GM19239 (cell line): ENCODE measurements at places on chromosomes 13 and 19.

- no peak for DNase-seq
These were observed 87.6 kb downstream of the MYCBP2 start for GRCh38 chr13:77239312-77239711.

GRCh38 chr19:3618144-3618810, 8.3 kb downstream of the CACTIN start:
- DNase-seq: peak; percentile 99

GRCh38 chr19:38718747-38719543, 25.3 kb downstream of the CAPN12 start:
- DNase-seq: no peak

- no peak for DNase-seq
These were observed 188.4 kb downstream of the ITGBL1 start for GRCh38 chr13:101640788-101641400.

GRCh38 chr19:29260477-29261317, 47.7 kb upstream of the UQCRFS1 start:
- DNase-seq: no peak

DNA sequence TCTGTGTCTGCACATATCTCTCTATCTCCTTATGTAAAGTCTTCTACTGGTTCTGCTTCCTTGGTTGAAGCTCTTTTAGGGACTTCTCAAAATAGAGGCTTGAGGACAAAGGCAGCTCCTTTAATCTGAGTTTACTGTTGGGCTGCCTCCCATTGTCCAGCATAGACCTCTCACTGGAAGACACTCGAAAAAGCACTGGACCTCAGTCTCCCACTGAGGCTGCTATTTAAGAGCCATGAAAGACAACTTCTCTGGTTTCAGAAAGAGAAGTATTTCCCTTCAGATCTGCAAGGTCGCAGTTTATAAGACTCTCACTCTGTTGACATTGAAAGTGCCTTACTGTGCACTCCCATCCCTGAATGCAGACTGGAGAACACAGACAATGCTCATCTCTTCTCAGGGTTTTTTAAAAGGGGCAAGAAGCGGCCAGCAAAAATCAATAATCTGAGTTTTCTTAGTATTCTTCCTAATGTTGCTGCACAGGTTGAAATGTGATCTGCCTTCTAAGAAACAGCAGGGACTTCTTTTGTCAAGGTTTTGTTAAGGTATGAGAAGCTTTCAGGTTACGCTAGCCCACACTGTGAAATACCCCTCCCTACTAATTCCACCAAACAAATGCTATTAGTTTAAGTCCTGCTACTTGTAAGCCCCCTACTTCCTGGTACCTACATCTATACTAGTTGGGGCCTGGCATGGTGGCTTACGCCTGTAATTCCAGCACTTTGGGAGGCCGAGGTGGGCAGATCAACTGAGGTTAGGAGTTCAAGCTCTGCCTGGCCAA, 450.0 kb upstream of the SLC10A2 start:
- DNase-seq: no peak

DNA sequence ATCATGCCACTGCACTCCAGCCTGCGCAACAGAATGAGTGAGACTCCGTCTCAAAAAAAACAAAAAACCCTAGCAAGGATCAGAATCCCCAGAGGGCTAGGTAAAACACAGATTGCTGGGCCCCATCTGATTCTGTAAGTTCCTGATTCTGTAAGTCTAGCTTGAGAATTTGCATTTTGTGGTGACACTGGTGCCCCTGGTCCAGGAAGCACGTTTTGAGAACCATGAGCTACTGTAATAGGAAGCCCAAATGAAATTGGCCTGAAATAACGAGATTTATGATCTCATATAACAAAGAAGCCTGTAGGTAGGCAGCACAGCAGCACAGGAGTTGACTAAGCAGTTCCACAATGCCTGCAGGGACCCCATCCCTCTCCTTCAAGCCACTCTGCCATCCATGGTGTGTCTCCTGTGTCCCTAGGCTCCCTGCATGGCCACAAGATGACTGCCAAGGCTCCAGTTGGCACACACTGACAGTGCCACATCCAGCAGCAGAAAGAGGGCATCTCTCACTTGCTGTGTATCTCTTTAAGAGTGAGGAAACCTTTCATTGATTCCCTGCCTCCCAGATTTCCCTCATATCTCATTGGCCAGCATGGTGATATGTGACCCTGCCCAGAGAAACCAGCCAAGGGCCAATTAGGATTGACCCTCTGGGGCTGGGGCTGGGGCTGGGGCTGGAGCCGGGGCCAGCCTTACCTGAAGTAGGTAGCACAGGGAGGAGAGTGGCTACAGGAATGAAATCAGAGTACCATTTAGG, 21.7 kb downstream of the SIPA1L3 start:
- DNase-seq: peak; percentile 50

DNA sequence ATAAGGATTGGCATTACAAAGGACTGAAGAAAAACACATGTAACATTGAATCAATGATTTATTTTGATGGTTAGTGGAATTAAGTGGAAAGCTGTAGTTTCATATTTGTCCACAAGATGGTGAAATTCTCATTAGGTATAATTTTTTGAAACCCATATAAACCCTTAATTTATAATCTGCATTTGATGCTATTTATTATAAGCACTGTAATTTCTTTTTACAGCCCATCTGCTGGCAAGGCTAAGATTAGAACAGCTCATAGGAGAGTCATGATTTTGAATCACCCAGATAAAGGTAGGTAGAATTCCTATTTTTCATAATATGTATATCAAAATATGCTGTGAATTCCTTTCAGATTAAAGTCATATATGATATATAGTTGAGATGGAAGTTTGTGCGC, 62.2 kb downstream of the DNAJC15 start:
- no peak for DNase-seq

DNA sequence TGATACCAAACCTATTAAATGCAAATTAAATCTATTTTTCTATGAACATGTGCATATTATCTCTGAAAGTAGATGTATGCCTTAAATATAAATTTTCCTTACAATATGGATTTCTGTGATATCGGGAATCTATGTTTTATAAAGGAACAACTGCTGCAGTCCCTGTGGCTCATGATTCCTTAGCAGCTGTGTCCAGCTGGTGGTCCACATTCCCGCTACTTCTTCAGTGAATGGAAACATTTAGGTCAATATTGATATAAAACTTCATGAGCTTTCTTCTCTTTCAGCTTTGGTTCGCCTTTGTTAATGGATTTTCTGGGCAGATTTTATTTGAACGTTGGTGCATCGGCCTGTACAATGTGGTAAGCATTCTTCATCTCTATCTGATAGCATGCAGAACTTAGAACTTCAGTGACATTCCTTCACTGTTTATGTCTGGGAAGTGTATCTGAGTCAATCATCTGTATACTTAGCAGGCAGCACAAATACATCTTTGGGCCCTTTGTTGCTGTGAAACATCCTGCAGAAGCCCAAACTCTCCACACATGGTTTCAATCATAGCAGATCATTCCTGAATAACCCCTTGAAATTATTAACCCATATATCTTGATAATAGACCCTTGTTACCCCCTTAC, 223.9 kb downstream of the SHISA2 start:
- no peak for DNase-seq

GRCh38 chr13:97113231-97114001, 108.7 kb upstream of the MBNL2 start:
- DNase-seq: no peak

- DNase-seq: no peak
These were observed 17.7 kb downstream of the NFIX start for GRCh38 chr19:13012690-13013608.

GRCh38 chr13:22855926-22856325, 324.9 kb upstream of the SGCG start:
- no peak for DNase-seq

GRCh38 chr13:33100886-33101285, 84.7 kb downstream of the KL start:
- DNase-seq: no peak

- DNase-seq: no peak
These were observed 97.9 kb downstream of the DOCK9 start for GRCh38 chr13:98879957-98880356.

DNA sequence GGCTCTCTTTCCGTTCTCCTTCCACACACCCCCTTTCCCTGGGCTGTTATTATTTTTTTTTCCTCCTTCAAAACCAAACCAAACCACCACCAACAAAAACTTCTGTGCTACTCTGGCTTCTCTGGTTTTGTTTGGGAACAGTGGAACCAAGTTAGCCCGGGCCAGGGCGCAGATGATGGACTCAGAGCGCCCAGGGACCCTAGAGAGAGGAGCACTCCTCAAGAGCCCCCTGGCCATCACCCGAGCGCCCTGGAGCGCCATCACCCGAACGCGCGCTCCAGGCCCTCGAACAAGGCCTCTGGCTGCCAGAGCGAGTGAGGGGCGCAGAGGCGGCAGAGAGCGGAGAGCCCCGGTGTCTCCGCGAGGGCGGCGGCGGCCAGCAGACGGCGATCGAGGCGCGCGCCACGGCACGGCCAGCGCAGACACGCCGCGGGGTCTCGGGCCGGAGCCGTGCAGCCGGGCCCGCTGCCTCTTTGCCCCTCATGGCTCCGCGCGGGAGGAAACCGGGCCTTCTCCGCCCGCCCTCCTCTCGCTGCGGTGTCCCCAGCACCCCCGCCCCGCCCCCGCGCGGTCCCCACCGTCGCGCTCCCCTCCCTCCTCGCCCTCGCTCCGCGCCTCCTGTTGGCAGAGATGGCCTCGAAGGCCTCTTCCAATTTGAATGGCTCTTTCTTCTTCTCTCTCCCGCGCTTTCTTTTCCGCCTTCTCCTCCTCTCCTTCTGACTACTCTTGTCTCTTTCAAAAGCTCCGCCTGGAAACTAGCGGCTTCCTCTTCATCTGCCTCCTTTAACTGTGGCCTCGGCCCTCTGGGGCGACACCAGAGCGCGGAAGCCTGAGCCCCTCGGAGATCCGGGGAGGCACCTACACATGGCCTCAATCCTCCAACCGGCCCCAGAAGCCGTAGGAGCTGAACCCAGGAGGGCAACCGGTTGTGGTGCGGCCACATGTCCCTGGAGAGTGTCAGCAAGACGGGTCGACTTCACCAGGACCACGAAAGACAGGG, 4.1 kb upstream of the SOX1 start:
- no peak for DNase-seq

- no peak for DNase-seq
These were observed 5.1 kb downstream of the UBAC2 start for GRCh38 chr13:99205621-99206220.

- no peak for DNase-seq
These were observed 669.6 kb downstream of the PCDH17 start for GRCh38 chr13:58300974-58301681.

DNA sequence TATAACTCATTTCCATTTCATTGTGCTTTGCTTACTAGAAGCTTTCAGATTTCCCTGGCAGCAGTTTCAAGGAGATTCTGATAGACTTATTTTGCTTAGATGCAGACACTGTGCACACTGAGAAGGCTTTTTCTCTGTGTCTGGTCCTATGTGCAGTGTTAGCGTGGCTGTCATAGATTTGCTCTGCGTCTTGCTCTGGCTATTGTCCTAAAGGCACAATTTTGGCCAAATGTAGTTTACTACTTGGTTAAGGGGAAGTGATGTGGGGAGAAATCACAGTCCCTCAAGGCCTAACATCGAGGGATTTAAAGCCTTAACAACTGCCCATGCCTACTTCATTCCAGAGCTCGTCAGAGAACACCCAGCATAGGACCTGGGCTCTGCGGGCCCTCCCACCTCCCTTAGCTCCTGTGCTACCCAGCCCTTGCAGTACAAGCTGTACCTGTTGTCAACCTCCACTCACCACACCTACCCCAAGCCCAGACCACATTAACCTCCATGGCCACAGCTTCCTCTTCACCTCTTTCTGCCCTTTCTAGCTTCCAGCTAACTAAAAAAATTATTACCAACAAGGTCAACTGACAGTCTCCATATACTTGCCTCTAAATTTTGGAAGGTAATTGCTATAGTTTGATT, 38.9 kb upstream of the KATNAL1 start:
- DNase-seq: peak; percentile 22

DNA sequence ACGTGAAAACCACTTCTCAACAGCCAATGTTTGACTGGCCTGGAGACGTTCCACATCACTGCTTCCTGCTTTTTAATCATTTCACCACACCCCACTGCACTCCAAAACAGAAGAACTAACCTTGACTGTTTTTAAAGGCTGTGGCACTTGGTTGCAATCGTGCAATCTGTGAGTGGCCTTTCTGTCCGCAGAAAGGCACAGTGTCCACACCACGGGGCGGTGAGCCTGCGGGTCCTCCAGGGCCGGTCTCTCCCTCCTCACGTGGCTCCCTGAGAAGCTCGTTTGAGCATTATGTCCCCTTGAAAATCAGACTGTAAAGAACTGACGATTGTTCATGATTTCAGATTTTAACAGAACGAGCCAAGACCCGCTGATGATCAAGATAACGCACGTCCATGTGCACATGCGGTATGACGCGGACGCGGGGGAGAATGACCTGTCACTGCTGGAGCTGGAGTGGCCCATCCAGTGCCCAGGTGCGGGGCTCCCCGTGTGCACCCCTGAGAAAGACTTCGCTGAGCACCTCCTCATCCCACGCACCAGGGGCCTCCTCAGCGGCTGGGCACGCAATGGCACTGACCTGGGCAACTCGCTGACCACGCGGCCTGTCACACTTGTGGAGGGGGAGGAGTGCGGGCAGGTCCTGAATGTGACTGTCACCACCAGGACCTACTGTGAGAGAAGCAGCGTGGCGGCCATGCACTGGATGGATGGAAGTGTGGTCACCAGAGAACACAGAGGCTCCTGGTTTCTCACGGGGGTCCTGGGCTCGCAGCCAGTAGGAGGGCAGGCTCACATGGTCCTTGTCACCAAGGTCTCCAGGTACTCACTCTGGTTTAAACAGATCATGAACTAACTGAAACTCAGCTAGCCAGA, 13.0 kb downstream of the PROZ start:
- no peak for DNase-seq

GRCh38 chr13:53050151-53050550, 21.5 kb downstream of the OLFM4 start:
- no peak for DNase-seq

GRCh38 chr19:56341948-56342347, 27.3 kb upstream of the ZSCAN5A start:
- DNase-seq: no peak

GRCh38 chr13:60772726-60773125, 375.7 kb downstream of the TDRD3 start:
- no peak for DNase-seq

DNA sequence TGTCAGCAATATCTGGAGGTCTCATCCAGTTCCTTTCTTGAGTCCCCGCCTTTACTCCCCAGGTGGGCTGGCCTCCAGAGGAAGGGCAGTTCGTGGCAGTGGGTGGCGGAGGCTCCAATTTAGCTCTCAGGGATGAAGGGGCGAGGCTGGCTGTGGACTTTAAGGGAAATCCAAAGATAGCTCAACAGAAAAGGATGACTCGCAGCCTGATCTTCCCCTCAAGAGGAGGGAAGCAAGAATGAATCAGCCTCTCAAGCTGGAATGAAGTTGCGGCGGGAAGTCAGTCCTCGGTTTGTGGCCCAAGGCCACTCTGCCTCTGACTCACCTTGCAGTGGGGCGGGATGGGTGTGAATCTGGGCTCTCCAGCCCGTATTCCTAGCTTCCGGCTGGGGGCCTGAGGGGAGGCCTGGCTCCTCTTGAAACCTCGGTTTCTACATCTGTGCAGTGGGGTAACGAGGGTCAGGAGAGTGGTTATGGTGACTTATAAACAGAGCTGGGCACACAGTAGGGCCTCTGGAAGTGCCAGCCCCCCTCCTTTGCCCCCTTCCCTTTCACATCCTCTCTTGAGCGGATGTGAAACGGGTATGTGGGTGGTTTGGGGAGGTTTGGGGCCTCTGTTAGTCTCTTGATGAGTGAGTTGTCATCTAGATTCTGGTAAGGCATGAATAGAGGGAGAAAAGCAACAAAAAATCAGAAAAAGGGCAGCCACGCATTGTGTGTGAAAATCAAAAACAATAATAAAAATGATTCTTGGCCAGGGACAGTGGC, 10.5 kb upstream of the SMG9 start:
- peak; percentile 54 for DNase-seq

- DNase-seq: no peak
These were observed 302.6 kb downstream of the COG6 start for GRCh38 chr13:39957868-39958677.

GRCh38 chr13:23500849-23501248, 67.3 kb upstream of the SACS start:
- DNase-seq: no peak
